ENCODE measurements at places on chromosomes 1 and 21.
A peak's percentile ranks its signal among the peaks of the same experiment; 100 is the strongest.

DNA sequence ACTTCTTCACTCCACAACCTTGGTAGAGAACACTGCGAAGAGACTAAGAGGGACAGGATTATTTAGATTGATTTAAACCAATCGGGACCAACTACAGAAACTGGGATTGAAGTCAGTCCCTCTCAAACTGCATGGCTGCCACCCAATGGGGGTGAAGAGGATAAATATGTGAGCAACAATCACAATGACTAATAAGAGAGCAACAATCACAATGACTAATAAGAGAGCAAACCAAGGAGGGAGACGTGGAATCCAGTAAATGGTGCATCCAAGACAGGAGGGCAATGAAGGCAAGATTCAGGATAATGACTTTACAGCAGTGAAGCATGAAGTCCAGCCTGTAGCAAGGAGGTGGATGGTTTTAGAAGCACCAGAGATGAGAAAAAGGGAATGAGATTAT lies 322.8 kb downstream of the TTLL7 start:
- DNase-seq, result no peak

GRCh38 chr1:203271962-203272632 lies 33.2 kb upstream of the BTG2 start:
- no peak for DNase-seq

- peak; percentile 58 for DNase-seq
Observed at GRCh38 chr1:1782399-1783221, 4.3 kb upstream of the NADK start.

DNA sequence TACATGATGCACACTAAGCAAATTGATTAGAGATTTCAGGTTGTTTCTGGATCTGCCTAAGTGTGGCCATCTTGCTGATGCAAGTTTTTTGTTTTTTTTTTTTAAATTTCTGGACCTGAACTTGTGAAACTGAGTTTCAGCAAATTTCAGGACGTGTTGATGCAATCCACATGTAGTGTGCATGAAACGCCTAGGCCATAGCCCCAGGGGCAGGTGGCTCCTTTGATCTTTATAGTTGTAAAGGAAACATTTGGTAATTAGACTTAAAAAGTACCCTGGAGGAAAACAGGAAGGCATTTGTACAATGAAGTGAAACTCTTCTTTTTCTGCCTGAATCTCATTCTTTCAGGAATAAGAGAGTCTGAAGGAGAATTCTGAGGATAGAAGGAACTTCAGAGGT lies 162.2 kb upstream of the LHX8 start:
- no peak for DNase-seq

GRCh38 chr1:116334868-116335635 lies 38.0 kb upstream of the ATP1A1 start:
- no peak for DNase-seq

DNA sequence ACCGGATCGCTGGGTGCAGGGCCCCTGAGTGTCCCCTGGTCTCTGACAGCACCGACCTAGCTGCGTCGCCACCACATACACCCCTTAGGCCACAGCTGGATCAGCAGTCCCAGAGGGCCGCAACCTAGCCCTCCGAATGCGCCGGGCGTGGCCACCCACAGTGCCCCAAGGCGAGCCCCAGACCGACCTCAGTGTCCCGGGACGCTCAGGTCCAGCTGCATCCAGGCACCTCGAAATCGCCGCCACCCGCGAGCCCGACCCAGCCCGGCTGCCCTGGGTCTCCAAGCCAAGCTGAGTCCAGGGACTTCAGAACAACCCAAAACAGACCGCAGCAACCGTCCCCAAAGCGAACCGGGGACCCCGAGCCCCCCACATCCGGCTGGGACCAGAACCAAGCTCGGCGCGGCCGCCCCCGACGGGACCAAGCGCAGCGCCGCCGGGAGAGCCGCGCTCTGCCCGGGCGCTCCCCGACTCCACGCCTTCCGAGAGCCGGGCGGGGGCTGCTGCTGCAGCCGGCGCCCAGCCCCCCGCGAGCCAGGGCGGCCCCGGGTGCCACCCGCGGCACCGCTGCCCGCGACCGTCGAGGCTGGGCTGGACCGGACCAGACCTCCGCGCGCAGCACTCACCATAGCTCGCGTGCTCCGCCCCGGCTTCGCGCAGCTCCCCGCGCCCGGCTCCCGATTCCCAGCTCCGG lies 54.6 kb upstream of the ECE1 start:
- no peak for DNase-seq

GRCh38 chr1:175482071-175482451 lies 261.3 kb downstream of the TNR start:
- no peak for DNase-seq

- DNase-seq, result no peak
Observed at GRCh38 chr1:203539831-203540546, 46.0 kb downstream of the OPTC start.

DNA sequence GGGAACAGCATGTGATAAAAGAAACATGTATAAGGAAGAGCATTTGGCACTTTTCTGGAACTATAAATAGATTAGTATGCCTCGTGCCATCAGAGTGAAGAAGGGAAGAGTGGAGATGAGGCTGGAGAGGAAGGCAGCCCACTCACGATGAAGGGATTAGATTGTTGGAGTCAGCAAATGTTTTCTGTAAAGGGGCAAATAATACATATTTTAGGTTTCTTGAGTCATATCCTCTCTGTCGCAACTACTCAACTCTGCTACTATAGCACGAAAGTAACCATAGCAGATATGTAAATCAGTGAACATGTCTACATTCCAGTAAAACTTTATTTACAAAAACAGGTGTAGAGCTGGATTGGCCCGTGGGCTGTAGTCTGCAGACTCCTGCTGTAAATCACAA lies 147.8 kb downstream of the TENT5C start:
- peak; percentile 24 for DNase-seq

- no peak for DNase-seq
Observed at GRCh38 chr1:40423264-40423642, 27.0 kb upstream of the ZFP69B start.

DNA sequence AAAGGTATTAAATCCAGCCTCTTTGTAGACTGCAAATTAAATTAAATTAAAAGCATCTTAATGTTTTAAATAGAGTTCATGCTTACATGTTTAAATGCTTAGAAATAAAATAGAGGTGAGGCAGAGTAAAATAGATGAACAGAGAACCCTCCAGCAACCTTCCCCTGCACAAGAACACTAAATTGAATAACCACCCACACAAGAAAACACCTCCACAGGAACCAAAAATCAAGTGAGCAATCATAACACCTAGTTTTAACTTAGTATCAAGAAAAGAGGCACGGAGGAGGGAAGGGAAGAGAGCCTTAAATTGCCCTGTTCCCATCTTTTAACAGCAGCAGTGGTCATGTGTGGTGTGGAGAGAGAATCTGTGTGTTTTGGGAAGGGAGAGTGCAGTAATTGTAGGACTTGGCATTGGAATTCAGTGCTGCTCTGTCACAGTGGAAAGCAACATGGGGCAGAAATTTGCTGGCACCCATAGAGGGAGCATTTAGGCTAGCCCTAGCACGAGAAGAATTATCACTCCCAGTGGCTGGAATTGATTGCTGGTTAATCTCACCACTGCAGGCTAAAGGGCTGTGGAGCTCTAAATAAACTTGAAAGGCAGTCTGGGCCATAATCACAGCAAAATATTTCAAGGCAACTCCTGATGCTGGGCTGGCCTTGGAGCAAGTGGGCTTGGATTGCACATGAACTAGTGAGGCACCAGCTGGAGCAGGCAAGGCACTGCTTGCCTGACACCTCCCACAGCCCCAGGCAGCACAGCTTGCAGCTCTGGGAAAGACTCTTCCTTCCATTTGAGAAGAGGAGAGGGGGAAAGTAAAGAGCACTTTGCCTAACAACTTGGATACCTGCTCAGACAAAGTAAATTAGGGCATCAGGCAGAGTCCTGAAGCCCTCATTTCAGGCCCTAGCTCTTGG lies 1478.8 kb downstream of the NCAM2 start:
- DNase-seq, result no peak

DNA sequence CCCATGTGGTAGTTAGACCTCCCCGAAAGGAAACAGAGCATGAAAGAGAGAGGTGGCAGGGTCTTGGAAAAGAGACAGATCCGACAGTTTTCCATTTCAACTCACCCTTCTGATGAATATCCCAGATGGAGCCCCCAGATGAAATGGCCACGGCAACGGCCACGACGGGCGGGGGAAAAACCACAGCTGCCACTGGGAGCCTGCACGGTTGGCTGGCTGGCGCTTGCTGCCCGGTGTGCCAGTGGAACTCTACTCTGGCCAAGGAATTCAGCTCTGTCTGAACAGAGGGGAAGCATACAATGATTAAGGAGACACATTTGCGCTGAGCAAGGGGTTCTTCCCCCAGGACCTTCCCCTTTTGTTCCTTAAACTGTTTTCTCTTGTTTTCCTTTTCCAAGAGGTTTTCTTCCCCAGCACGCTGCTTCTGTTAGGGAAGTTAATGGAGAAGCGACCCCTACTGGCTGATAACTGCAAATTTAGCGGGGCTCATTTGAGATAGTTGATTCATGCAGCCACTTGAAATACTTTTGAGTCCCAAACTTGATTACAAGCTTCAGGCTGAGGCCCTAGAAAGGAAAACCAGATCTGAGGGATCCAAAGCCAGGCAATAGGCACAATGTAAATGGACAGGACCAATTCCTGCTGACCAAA lies 1122.5 kb downstream of the NCAM2 start:
- no peak for DNase-seq

DNA sequence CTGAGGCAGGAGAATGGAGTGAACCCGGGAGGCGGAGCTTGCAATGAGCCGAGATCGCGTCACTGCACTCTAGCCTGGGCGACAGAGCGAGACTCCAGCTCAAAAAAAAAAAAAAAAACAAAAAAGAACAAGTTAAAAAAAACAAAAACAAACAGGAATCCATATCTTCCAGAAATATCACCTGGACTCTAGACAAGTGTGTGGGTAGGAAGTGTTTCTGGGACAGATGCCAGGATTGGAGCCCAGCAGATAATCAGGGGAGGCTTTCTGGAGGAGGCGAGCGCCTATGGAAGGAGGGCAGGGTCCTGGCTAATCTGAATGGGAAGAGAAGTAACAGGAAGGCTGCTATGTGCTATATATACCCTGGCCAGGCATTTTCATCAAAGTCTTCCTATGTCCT lies 43.6 kb upstream of the SYNC start:
- no peak for DNase-seq

GRCh38 chr1:239244084-239244483 lies 142.3 kb upstream of the CHRM3 start:
- DNase-seq, result no peak

GRCh38 chr1:200893411-200893901 lies 1.2 kb upstream of the INAVA start:
- no peak for DNase-seq

DNA sequence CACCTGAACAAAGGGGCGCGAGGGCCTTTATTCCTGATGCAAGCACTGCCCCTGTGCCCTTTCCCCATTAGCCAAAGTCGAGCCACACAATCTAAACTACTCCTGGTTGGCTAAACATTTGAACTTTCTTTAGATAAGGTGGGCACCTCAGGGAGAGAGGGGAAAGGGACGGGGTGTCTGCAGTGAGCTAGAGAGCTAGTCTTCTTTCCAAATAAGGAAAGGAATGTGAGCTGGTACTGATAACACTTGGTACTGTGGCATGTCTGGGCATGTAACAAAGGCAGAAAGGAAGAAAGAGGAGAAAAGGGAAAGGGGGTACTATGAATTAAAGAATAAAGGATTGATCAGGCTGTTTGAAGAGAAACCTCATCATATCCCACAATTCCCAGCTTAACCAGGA lies 62.8 kb downstream of the OVGP1 start:
- DNase-seq, result peak; percentile 22

DNA sequence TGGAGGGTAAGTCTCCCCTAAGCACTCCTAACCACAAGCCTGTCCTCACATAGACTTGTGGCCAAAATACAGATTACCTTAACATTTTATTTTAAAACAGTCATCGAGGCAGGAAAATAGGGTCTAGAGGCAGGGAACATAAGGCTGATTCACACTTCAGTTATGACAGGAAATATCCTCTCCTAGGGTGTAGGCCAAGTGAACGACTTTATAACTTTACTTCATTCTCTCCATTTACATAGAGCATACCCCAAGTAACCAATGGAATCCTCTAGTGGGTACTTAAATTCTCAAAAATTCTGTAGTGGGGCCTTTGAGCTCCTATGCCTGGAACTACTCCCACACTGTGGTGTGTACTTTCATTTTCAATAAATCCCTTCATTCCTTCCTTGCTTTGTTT lies 113.0 kb downstream of the WDR3 start:
- DNase-seq, result no peak

GRCh38 chr21:45236481-45236880 lies 51.2 kb downstream of the POFUT2 start:
- DNase-seq, result no peak

DNA sequence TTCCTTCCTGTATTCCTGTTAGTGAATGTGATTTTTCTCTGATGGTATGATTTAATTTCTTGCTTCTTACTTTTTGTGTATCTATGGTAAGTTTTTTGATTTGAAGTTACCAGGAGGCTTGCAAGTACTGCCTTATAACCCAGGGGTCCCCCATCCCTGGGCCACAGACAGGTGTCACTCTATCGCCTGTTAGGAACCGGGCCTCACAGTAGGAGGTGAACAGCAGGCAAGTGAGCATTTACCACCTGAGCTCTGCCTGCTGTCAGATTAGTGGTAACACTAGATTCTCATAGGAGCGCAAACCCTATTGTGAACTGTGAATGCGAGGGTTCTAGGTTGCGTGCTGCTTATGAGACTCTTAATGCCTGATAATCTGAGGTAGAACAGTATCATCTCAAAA lies 143.3 kb downstream of the RPS6KC1 start:
- DNase-seq, result no peak

- DNase-seq, result peak; percentile 8
Observed at GRCh38 chr1:167420510-167420909, 97.8 kb downstream of the CD247 start.

DNA sequence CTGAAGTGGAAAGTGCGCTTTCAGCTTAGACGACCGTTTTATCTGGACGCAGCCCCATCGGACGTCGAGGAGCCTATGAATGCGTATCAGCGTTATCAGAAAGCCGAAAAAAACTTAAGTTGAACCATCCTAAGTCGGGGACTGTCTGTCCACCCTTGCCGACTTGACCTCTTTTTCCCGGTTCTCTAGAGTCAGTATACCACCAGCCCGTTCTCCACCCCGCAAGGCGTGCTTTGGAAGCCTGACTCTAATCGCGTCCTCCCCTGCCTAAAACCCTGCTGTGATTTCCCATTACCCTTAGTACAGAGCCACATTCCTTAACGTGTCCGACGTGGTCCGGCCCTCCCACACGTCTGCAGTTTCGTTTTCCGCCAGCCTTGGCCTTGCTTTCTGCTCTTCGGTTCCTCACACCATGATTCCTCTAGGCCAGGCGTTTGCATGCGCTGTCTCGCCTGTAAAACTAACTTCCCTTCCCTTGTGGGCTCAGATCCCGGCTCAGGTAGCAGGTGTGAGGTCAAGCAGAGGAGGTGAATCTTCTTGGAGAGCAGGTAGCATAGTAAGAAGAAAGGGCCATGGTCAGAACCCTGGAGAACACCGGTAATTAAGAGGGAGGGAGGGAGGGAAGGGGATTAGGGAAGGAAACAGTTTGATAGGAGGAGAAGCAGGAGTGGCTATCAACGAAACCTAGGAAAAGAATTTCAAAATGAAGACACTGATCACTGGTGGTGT lies 865 bp downstream of the ADPRS start:
- peak; percentile 49 for DNase-seq

- DNase-seq, result no peak
Observed at GRCh38 chr1:168178227-168178637, 530 bp upstream of the TIPRL start.

Measured in NCI-H226 (cell line).